ENCODE measurements at places on chromosomes 4 and X.

DNA sequence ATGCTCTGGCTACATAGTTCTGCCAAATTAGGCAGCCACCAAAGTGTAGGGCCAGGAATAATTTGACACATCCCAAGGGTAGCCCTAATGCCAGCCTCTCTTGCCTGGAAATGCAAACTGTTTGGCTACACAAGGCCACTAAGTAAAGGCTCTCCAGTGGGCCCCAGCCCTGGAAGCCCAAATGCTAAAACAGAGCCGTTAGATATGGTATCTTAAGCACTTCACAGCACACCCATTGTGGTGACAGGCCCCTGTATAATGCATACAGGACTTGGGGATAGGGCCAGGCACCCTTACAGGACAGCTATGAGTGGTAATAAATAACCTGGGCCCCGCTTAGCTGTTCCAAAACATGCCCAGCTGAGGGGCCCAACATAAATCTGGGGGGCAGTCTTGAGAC lies 623.9 kb downstream of the BCOR start:
- DNase-seq: no peak

DNA sequence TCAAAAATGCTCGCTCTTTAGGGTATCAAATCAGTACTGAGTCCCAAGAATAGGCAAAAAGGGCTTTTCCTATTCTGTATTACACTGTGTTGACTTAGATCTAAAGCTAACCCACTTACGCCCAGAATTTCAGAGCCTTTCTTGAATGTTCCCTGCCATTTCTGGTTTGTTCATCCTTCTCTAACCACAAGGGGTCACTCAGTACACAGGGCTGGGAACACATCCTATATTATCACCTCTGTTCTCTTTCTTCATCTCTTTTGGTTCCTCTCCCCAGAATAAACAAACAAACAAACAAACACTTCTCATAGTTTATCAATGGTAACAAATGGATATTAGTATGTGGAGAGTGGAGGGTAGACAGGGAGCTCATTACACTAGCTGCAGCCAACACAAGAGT lies 25.5 kb upstream of the MORC4 start:
- DNase-seq: no peak

- DNase-seq: no peak
Observed at GRCh38 chr4:140807491-140808252, 51.5 kb upstream of the TBC1D9 start.

DNA sequence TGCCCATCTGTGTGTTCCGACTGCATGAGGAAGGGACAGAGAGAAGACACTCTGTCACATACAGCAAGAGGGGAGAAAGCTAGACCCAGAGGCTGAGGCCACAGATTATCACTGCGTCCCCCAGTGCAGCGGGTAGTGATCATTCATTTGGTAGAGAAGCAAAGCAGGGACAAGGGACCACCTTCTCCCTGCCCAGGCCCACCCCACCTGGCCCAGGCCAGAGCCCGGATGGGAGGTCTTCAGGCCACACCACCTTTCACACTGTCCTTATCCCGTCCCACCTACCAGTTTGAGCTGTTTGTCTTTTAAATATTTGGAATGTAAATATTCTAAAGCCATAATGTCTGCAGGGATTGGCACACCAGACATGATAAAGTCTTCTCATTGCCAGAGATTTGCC lies 10.6 kb downstream of the TNIP2 start:
- DNase-seq: no peak

DNA sequence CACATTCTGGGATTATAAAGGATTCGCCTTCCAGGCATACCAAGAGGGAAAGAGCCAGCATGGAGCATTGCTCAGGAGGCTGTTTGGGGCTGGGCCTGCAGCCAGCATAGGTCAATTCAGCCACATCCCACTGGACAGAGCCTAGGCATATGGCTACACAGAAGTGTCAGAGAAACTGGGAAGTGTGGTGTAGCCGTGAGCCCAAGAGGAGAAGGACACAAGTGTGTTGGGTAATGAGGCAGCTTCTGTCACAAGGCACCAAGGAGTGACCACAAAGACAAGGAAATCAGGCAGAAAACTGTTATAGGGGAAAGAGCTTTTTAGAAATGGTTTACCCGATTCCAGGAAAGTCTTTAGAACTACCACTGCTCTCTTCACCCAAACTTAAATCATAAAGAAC lies 178.6 kb upstream of the TBL1X start:
- no peak for DNase-seq

GRCh38 chrX:30589146-30589888 lies 11.8 kb upstream of the TASL start:
- no peak for DNase-seq

- no peak for DNase-seq
Observed at GRCh38 chr4:156298230-156298629, 344.6 kb upstream of the CTSO start.

- no peak for DNase-seq
Observed at GRCh38 chr4:152265149-152265621, 270.7 kb downstream of the FBXW7 start.

GRCh38 chr4:8910100-8910821 lies 38.6 kb upstream of the HMX1 start:
- no peak for DNase-seq

- no peak for DNase-seq
Observed at GRCh38 chr4:98387345-98388026, 126.3 kb downstream of the RAP1GDS1 start.

DNA sequence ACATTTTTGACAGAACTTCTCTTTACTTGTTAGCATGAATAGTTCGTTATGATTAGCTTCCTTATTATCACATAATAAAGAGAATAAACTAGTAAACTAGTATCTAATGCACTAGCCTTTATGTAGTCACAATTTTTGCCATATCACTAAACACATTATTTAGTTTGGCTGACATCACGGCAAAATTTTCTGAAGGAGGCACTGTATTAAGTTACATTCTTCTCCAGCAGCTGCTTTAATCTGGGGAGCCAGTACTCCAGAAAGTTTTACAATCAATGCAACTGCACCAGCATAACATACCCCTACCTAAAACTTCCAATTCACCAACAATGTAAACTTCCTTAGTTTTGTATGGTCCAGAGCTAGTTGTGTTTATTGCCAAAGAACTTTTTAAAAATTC lies 87.8 kb downstream of the FIP1L1 start:
- DNase-seq: no peak

- no peak for DNase-seq
Observed at GRCh38 chrX:21723814-21724213, 34.1 kb downstream of the SMPX start.

DNA sequence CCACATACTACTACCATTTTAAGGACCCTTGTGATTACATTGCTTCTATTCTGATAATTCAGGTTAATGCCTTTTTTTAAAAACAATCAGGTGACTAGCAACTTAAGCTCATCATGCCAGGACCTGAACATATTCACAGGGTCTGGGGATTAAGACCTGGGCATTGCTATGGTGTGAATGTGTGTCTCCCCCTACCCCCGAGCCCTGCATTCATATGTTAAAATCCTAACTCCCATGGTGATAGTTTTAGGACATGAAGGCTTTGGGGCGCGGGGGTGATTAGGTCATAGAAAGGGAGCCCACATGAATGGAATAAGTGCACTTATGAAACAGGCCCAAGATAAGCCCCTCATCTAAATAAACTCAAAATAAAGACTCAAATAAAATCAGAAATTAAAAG lies 734.4 kb upstream of the PABPC4L start:
- DNase-seq: no peak

- no peak for DNase-seq
Observed at GRCh38 chr4:131509521-131509920, 1639.6 kb upstream of the PCDH10 start.

DNA sequence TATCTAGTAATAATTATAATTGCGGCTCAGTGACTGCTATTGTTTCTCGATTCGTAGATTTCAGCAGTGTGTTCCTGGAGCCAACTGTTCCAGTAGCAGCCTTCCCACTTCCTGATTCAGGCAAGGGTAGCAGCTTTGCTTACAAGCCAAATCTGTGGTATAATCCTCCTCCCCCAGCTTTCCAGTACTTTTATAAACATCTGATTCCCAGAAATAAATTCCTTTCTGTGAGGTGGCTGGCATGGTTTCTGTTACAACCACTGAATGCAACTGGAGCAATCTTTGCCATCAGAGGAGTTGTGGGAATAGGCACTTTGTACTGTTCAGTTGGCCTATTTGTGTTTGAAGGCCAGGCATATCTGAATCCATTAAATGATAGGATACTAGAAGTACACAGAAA lies 80.0 kb downstream of the GLRA3 start:
- DNase-seq: no peak

DNA sequence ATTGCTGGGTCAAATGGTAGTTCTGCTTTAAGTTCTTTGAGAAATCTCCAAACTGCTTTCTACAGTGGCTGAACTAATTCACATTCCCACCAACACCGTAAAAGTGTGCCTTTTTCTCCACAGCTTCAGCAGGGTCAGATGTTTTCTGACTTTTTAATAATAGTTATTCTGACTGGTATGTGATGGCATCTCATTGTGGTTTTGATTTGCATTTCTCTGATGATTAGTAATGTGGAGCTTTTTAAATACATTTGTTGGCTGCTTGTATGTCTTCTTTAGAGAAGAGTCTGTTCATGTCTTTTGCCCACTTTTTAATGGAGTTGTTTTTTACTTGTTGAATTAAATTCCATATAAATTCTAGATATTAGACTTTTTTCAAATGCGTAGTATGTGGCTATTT lies 257.5 kb upstream of the ANKRD50 start:
- DNase-seq: no peak

- no peak for DNase-seq
Observed at GRCh38 chr4:1567808-1568581, 116.1 kb downstream of the FAM53A start.

- no peak for DNase-seq
Observed at GRCh38 chr4:51825341-51825740, 17.6 kb upstream of the DCUN1D4 start.

GRCh38 chr4:14023036-14023435 lies 395.5 kb upstream of the BOD1L1 start:
- DNase-seq: no peak

- no peak for DNase-seq
Observed at GRCh38 chrX:47198026-47198686, 4.5 kb downstream of the UBA1 start.
